Left kidney (tissue), 8 donors: ENCODE measurements at places on chromosomes 5 and 9.

GRCh38 chr9:89770531-89771174, 165.8 kb downstream of the GADD45G start:
- DNase-seq: no peak

GRCh38 chr5:119292701-119293515, 62.9 kb upstream of the TNFAIP8 start:
- no peak for DNase-seq

GRCh38 chr5:76388791-76389512, 14.1 kb upstream of the IQGAP2 start:
- no peak for DNase-seq

DNA sequence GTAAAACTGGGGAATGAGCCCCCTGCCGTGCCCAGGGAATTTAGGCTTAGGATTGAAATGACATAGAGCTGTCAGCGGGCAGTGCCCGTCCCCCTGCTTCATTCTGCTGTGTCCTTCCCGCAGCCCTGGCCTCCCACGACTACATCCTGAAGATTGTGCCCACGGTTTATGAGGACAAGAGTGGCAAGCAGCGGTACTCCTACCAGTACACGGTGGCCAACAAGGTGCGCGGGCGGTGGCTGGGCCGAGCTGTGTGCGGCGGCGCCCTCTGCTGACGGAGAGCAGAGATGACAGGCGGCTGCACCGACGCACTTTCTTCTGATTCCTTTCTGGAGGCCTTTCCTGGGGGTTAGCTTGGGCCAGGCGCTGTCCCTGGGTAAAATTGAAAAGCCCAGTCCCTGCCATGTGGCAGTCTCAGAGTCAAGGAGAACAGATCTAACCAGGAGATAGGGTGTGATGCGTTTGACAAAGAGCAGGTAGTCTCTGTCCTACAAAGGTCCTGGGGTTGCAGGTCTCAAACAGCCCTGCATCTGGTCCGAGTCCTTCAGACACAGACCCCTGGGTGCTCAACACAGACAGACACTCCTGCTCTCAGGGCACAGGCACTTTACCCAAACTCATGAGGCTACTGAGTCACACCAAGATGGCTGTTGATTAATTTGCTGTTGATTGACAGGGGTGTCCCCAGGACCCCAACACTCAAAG, 26.8 kb upstream of the RPL26L1 start:
- no peak for DNase-seq

GRCh38 chr5:9278921-9279603, 266.8 kb downstream of the SEMA5A start:
- no peak for DNase-seq

GRCh38 chr5:173642895-173643481, 26.5 kb upstream of the BOD1 start:
- no peak for DNase-seq

DNA sequence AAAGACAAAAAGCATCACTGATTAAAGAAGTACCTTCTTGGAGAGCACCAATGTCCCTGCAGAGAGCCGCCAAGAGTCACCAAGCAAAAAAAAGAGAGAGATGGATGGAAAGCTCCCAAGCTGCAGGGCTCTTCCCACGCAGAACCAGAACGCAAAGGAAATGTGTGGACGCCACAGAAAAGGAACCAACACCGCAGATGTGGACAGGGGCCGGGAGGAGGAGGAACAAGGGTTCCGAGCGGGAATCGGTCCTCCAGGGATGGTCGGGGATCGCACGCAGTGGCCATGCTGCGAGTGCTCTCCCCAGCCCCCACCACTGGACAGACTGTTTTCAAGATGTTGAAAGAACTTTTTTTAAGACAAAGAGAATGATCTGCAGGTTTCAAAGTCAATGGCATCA, 40.2 kb upstream of the ZNF354A start:
- no peak for DNase-seq

DNA sequence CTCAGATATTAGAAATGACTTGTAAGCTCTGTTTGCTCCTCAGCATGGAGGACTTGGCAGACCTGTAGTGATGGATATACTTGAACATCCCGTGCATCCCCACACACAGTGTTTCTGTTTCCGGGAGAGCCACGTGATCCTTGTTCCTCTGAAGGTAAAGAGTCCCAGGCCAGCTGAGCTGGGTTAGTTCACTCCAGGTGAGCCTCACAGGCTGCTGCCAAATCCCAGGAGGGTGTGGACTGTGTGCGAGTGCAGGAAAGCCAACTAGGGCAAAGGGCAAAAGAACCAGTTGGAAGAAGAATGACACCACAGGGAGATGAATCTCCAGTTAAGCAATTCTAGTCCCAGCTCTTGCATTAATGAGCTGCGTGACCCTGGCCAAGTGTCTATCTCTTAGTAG, 10.4 kb upstream of the TOMM5 start:
- no peak for DNase-seq

GRCh38 chr9:73269430-73270101, 117.9 kb downstream of the ANXA1 start:
- peak; percentile 20 for DNase-seq

- no peak for DNase-seq
Measured at GRCh38 chr9:5832071-5832537, 813 bp downstream of the ERMP1 start.

DNA sequence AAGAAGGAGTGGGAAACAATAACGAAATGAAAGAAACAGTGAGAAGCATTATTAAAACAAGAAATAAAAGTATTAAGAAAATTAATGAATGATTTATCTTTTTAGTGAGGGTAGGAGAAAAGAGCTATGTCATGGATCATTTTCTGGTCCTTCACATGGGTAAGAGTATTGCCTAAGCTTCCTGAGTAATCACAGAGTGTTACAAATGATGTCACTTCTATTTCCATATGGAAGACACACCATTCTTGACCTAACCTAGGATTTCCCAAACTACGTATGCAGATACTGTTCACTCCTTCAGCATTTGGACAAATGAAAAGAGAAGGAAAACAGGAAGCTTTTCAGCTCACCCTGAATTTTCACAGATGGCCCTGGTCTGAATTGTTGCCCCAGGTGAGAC, 3.3 kb upstream of the TSLP start:
- no peak for DNase-seq

- no peak for DNase-seq
Measured at GRCh38 chr5:32587067-32587551, 1.8 kb downstream of the SUB1 start.

- DNase-seq: no peak
Measured at GRCh38 chr9:124251204-124251603, 6.5 kb upstream of the NEK6 start.

- no peak for DNase-seq
Measured at GRCh38 chr9:125246261-125246667, 5.1 kb upstream of the HSPA5 start.

- no peak for DNase-seq
Measured at GRCh38 chr9:112677040-112677439, 40.9 kb downstream of the INIP start.

DNA sequence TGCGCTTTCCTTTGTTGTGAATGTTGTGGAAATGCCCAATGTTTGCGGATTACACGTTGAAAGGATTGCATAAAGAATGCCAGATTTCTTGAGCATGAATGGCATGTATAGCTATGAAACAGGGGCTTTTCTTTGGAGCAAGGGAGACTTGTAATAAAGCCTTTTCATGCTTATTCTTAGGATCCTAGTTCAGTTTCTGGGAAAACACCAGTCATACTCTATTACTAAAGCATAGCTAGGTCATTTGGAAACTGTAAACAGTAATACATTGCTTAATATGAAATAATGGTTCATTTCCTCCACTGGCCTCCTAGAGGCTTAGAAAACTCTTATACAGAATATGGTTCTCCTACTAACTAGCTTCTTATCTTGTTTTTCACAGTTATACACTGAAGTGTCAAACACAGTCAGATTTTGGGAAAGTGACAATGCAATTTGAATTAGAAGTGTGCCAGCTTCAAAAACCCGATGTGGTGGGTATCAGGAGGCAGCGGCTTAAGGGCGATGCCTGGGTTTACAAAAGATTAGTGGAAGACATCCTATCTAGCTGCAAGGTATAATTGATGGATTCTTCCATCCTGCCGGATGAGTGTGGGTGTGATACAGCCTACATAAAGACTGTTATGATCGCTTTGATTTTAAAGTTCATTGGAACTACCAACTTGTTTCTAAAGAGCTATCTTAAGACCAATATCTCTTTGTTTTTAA, 104.2 kb downstream of the MELK start:
- DNase-seq: no peak

- no peak for DNase-seq
Measured at GRCh38 chr5:141359790-141360426, at the start of gene PCDHGB2. TSS of gene PCDHGB2 (plus strand) at chr5:141359994. CDS start at chr5:141360136, 142 bp downstream.

- no peak for DNase-seq
Measured at GRCh38 chr9:125966466-125966865, 219.3 kb downstream of the PBX3 start.

DNA sequence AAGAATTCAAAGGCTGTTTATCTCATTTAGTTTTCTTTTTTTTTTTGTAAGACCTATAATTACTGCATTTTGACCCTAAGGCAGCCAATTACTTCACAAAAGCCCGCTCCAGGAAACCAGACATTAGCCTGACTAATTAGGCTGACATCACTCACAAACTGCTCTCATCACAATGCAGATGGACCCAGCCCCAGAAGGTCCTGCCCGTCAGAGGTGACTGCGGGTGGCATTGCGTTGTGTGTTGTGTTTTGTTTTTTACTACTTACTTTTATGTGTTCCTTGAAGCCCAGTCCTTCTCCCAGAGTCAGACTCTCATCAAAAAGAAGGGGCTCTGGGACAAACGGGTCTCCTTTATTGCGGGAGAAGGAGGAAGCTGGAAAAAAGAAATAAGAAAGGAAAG, 172.2 kb downstream of the HSD17B3 start:
- no peak for DNase-seq

DNA sequence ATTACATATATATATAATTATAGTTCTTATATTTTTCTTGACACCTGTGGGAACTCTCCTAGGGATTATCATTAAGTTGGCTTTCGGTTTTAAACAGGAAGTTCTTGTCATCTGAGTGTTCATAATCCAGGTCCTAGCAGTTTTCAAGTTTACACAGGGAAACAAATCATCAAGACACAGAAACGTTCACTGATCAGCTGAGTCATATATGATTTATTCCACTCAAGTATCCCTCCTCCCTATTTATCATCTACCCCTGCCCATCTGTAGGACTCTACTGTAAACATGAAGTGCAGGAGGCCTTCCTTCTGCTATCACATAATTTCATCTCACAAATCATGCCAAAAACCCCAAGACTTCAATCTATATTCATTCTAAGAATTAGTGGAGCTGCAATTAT, 6.3 kb downstream of the SLC25A51 start:
- DNase-seq: no peak

- DNase-seq: no peak
Measured at GRCh38 chr5:81516091-81516490, 122.2 kb upstream of the ACOT12 start.

GRCh38 chr9:16361118-16361517, 509.4 kb downstream of the BNC2 start:
- no peak for DNase-seq

DNA sequence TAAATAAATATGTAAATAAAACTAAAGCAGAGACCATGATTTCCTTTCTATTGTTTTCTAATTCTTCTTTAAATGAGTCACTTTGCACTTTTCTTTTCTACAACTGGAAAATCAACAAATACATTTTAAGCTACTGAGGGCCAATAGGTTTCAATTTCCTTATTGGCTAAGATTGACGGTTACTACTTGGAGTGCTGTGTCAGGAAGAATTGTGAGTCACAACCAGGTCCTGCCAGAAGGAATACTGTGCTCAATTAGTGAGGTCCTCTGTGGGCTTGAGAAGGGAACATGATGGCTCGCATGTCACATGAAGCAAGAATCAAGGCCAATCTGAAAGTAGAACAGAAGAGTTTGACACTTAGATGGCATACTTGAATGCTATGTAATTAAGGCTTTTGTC, 110.8 kb downstream of the HMHB1 start:
- no peak for DNase-seq

DNA sequence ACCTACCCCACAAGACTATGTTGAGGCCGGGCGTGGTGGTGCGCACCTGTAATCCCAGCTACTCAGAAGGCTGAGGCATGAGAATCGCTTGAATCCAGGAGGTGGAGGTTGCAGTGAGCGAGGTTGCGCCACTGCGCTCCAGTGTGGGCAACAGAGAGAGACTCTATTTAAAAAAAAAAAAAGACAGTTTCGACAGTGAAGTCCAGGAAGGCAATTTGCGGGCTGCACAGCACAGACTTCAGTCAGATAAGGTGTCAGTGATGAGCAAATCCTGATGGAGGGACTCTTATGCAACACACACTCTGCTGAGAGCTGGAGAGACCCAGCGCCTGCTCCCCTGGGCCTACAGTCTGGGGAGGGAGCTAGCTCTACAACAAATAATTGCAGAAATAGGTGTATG, 14.2 kb downstream of the CCNJL start:
- no peak for DNase-seq

DNA sequence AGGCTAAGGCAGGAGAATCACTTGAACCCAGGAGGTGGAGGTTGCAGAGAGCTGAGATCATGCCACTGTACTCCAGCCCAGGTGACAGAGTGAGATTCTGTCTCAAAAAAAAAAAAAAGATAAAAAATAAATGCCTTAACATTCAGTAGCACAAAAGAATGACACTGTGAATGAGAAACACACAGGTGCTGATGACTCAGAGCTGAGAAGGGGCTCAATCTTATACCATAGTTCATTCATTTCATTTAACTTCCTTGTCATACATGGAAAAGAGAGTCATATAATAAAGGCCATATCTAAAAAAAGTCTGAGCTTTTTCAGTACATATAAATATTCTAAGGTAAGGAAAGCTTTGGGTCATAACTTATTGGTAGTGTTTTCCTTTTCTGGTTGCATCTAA, 40.6 kb downstream of the WWC1 start:
- no peak for DNase-seq

- DNase-seq: no peak
Measured at GRCh38 chr9:33249983-33250382, 10.0 kb downstream of the SPINK4 start.

DNA sequence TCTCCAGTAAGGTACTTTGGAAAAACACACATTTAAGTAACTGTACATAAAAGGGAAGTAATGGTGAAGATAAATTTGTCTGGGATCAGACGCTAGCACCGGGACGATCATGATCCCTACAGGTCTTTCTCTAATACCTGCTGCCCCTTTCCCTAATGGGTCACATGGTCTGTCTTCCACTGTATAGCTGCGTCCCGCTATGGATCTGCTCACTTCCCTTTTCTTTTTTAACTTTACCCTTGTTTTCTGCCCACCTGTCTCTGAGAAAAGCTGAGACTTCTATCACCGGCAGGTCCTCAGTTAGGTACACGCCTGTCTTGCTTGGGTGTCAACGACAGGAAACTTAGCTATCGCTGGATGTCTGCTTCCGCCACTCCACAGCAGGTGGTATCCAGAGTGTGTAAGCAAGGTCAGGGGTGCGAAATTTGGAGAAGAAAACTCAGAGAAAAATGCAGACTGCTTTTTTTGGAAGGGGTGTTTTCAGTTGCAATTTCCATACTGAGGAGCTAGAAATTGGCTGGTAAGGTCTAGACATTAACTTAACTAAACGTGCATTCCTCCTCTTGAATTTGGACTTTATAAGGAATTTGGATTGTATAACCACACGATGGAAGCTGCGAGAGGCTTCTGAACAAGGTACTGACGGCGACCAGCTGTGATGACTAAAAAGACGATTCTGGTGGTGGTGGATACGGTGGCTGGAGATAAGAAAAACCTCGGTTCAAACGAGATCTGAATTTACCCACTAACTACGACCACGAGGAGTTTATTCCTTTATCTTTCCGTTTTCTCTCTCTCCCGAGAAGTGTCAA, 1.1 kb upstream of the ICE1 start:
- no peak for DNase-seq

- no peak for DNase-seq
Measured at GRCh38 chr9:71955300-71955915, 44.0 kb downstream of the C9orf85 start.

GRCh38 chr5:18686253-18686652, 1052.0 kb downstream of the TAF11L14 start:
- DNase-seq: no peak
